LHCN-M2 (cell line): ENCODE measurements at places on chromosomes 4 and X. TPM values are rescaled to one million over a fixed set of nuclear protein-coding genes. Genes with fewer than 3 reads are reported as not detected.
A peak's percentile ranks its signal among the peaks of the same experiment; 100 is the strongest.

DNA sequence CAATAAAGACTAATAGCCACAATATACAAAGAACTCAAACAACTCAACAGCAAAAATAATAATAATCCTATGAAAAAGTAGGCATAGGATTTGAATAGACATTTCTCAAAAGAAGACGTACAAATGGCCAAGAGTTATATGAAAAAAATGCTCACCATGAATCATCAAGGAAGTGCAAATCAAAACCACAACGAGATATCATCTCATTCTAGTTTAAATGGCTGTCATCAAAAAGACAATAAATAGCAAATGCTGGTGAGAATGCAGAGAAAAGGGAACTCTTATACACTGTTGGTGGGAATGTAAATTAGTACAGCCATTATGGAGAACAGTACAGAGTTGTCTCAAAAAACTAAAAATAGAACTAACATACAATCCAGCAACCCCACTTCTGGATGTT is 18.8 kb downstream of the TLR6 start:
- peak; percentile 68 for DNase-seq

Gene CLDN34
- total RNA-seq = not detected in 2 replicates

GRCh38 chr4:110877778-110878370 is 255.0 kb upstream of the PITX2 start:
- DNase-seq = peak; percentile 46

Gene RRH
- total RNA-seq = not detected in 2 replicates

GRCh38 chr4:82380344-82380743 is 6.6 kb upstream of the HNRNPD start:
- DNase-seq = no peak

DNA sequence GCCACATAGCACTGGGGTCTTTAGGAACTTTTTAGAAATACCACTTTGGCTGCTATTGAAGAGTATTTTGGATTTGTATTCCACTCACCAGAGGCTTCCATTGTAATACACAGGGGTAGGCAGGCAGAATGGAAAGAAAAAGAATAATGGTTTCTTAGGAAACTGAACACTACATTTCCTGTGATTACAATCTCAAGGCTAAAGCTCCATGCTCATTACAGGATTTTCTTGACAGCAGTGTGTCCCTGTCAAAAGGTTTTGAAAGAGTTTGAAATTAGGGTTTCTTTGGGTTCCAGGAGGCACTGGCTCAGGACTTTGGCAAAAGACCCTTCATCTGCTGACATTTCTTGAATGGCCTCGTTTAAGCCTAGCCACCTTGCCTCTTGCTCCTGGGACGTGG is 74.8 kb upstream of the STIM2 start:
- no peak for DNase-seq

Gene TKTL2
- not detected in 2 replicates for total RNA-seq

DNA sequence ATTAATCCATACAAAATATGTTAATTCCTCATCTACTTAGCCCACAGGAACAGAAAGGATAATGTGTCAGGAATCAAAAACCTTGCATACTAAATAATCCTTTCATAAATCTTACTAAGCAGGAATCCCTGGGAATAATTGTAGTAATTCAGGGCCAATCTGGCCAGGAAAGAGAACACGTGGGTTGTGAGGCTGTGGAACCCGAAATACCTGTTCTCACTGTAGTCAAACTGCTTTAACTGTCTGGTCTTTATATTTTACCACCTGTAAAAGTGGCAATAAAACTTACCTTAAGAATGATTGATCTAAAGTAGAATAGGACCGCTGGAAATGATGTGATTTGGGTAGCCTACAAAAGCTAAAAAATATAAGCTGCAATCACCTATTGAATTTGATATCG is 1620.9 kb downstream of the STIM2 start:
- no peak for DNase-seq

Gene CWH43
- not detected in 2 replicates for total RNA-seq

DNA sequence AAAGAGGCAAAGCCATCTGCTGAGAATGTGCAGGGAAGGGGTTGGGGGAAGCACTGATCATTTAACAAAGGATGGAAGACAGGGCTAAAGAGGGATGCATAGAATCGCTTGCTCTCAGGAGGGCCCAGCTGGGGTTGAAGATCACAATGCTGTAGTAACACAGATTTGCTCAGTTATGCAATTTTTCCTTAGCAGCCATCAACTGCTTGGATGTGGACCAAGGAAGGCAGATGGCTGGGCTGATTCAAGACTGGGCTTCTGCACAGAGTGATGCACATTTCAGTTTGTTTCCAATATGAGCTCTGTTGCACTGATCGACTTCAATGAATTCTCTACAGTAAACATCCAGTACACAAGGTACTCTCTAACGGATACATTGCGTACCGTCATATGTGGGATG is 127.8 kb upstream of the TBL1X start:
- DNase-seq = no peak

- peak; percentile 12 for DNase-seq
Measured at GRCh38 chrX:38375891-38376290, 23.5 kb downstream of the OTC start.

GRCh38 chrX:155048977-155049619 is 21.8 kb downstream of the CMC4 start:
- DNase-seq = peak; percentile 36

Gene EDNRA
- total RNA-seq = 36.5 and 39.5 TPM in 2 replicates

DNA sequence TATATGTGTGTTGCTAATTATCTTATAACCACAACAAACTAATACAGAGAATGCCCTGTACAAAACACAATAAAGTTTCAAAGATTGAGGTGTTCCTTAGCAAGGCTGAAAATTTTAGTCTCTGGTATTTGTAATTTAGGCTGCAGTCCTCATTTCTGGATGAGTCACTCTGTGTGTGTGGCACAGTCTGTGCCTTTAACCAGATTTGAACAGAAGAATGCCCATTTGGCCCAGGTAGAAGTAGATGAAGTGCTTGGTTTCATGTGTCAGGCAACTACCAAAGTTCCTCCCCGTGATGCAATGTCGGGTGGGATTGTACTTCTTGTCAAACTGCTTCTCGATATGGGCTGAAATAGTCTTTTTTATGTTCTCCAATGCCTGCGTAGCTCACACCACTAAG is 91.6 kb upstream of the H2AZ1 start:
- DNase-seq = peak; percentile 20

- no peak for DNase-seq
Measured at GRCh38 chrX:36787752-36788151, 220.4 kb upstream of the FAM47C start.

Gene ADRA2C
- 2.9 and 3.5 TPM in 2 replicates for total RNA-seq

DNA sequence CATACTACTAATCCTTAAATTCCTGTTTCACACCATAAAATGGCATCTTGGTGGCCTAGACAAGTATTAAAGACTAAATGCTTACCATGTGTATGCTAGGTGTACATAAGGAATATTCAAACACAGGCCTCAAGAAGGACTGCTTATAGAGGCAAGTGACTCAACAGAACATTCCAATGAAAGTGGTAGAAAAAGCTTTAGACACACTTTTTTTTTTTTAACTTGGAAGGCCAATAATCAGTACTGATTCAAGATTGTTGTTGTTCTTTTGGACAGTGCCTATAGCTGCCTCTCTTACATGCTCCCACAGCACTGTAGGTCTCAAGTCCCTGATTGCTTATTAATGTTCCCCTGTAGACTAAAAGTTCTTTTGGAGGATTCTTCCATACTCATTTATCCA is 77.6 kb downstream of the FBXL5 start:
- no peak for DNase-seq

Gene TCEAL5
- not detected in 2 replicates for total RNA-seq

Gene CACNA1F
- total RNA-seq = not detected in 2 replicates

Gene CRLF2
- not detected in 2 replicates for total RNA-seq

Gene APLN
- total RNA-seq = 6.7 and 7.3 TPM in 2 replicates

DNA sequence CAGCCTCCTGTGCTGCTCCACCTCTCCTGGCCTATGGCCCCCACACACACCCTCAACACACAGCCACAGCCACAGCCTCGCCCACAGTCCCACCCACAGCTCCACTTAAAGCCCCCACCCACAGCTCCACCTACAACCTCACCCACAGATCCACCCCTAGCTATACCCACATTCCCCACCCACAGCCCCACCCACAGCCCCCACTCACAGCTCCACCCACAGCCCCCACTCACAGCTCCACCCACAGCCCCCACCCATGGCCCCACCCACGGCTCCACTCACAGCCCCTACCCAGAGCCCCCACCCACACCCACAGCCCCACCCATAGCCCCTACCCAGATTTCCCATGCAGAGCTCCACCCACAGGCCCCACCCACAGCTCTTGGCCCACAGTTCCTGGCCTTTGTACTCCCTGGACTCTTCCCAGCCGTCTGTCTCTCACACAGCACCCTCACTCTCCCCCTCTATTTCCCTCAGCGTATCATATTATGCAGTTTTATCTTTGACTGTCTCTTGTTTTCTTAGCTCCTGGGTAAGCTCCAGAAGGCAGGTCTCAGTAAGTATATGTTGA is 322.5 kb downstream of the EVC2 start:
- DNase-seq = no peak

Gene ATP2B3
- total RNA-seq = not detected in 2 replicates

- DNase-seq = no peak
Measured at GRCh38 chrX:78614264-78614663, 44.9 kb downstream of the RTL3 start.

GRCh38 chr4:128287141-128287870 is at the start of gene PGRMC2:
Gene PGRMC2, minus strand, starts transcription at chr4:128287813. Its CDS starts 23 bp downstream, at chr4:128287790.
- DNase-seq = peak; percentile 28

Gene CXorf49
- not detected in 2 replicates for total RNA-seq

Gene CLNK
- not detected in 2 replicates for total RNA-seq

Gene FRMPD4
- total RNA-seq = 2.6 and 3.7 TPM in 2 replicates

- no peak for DNase-seq
Measured at GRCh38 chr4:79964400-79965211, 108.4 kb downstream of the ANTXR2 start.

Gene NWD2
- total RNA-seq = not detected in 2 replicates

- no peak for DNase-seq
Measured at GRCh38 chr4:40247350-40247749, 50.5 kb downstream of the RHOH start.

DNA sequence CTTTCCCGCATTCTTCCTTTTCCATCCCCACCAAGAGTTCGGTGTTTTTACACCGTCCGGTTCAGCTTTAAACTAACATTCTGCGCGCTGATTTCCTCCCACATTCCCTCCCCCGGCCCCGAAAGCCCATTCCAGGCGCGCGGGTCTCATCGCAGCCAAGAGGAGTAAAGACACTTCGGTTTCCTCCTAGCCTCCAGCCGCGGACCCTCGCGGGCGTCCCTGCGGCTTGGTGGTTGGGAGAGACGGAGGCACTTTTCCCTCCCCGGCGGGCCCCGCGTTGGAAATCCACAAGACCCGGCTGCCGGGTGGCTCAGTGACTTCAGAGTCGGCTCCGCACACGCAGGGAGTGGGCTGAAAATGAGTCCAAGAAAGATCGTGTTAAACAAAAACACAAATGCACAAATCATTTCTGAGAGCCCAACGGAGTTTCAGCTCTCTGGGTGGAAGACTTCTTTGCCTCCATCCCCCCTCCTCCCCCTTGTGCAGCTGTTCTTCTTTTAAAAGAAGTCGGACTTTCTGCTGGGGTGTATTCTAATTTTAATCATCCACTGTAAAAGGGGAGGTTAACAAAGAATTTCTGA is 2.0 kb upstream of the ARX start:
- peak; percentile 47 for DNase-seq

GRCh38 chr4:87120411-87121162 is 99.8 kb downstream of the KLHL8 start:
- DNase-seq = no peak

Gene MAGEB1
- not detected in 2 replicates for total RNA-seq

DNA sequence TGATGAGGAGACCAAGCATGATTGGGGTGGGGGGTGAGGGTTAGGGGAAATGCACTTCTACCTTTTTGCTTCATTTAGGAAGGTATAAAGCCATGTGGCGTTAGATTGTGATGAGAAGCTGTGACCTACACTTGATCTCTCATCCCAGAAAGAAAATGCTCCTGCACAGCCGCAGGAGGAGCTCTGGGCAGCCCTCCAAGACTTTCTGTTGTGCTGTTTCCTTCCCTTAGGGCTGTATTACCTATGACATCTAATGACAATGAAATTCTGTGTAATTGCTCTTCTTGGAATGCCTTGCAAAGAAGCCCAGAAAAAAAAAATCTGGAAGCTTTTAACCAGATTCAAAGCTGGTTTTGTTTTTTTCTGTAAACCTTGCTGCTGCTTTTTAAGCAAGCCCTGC is 13.4 kb downstream of the PRPS2 start:
- no peak for DNase-seq

GRCh38 chr4:102610007-102610406 is 108.8 kb downstream of the NFKB1 start:
- peak; percentile 26 for DNase-seq

DNA sequence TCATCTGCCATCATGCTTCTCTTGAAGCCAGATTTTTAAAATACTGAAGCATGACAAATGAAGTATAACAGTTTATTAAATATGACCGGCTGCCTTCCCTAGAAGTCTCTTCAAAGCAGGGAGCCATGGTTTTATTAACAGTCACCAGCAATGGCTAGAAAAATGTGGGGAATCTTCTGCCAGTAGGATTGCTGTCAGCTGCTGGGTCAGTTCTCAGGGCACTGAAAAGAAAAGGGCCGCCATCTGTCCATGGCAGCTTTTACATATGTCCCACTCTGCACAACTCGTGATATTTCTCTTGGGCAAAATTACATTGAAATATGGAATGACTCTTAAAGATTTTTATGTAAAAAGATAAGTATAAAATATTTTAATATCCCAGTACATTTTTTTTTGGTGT is 2.8 kb downstream of the CCNG2 start:
- DNase-seq = peak; percentile 60

DNA sequence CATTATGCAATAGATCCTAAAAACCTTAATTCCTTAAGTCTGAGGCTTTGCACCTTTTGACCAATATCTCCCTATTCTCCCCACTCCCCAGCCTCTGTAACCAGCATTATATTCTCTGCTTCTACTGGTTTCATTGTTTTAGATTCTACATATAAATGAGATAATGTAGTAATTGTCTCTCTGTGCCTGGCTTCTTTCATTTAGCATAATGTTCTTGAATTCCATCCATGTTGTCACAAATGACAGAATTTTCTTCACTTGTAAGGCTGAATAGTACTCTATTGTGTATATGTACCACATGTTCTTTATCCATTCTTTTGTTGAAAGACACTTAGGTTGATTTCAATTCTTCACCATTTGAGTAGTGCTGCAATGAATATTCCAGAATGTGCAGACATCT is 66.0 kb downstream of the MAGEC1 start:
- DNase-seq = no peak

Gene HSFX1
- total RNA-seq = 0.29 TPM in 1 of 2 replicates, not detected in the other

- DNase-seq = no peak
Measured at GRCh38 chr4:3463556-3464348, 646 bp downstream of the DOK7 start.
